ENCODE measurements at places on chromosomes 12 and 14.

DNA sequence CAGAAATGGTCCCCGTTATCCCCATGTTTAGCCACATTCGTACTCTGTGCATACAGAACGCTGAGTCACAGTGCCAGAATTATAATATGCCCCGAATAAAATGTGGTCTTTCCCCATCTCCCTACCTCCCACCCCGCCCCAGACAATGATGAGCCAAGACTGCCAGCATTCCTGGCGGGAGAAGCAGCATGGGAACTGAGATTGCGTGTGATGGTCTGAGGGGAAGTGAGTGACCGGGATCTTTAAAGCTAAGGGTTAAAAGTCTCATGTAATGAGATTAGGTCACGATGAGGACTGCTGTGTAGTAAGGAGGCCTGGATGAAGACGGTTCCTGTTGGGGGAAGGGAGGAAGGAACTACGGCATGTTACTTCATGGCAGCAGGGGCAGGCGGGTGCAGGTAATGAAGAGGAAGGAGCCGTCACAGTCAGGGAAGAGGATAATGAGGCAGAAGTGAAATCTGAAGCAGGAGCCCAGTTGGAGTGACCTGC lies 243.3 kb upstream of the FKBP4 start:
- no peak for DNase-seq

GRCh38 chr14:47676315-47676617 lies 861 bp upstream of the MDGA2 start:
- no peak for DNase-seq

- no peak for DNase-seq
These were observed 23.7 kb upstream of the PARP11 start for GRCh38 chr12:3896801-3897351.

DNA sequence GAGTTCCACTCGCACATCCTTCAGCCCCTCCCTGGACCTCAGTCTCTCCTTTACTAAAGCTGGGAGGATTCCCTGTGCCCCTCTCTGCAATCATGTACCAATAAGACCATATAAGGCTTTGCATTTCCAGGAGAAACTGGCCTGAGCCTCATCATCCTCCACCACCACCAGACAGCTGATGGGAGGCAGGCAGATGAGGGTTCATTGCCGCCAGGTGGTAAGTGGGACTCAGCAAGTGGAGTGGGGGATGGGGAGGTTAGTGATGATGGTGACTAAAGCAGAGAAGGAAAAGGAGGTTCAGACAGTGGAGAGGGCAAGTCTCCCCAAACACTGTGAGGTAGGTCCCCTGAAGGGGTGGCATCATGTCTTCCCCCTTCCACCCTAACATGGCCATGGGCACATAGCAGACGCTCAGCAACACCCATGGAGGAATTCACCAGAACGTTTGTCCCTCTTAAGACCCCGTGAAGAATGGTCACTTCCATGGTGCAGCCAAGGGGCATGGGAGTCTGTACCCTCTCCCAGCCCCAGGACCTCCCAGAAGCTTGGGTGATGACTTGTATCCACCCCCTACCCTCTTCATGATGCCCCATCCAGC lies 4.5 kb upstream of the TNFRSF1A start:
- DNase-seq, result no peak

Measured in stimulated activated CD8-positive, alpha-beta memory T cell treated with anti-CD3 and anti-CD28 coated beads, Interleukin-2, amount 100 ng/mL, for 1 hour (primary cell).